ENCODE measurements at places on chromosomes 7 and 10.

DNA sequence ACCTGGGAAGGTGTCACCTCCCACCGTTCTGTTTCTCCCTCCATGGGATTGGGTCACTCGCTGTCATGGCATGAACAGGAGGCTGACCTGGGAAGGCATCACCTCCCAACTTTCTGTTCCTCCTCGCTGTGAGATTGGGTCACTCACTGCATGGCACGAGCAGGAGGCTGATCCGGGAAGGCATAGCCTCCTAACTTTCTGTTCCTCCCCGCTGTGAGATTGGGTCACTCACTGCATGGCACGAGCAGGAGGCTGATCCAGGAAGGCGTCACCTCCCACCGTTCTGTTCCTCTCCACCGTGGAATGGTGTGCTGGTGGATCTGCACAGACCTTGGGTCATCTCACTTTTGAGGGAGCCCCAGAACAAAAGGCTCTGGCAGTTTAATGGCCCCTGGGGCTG is 239.2 kb upstream of the PRKCQ start:
- no peak for DNase-seq

GRCh38 chr7:89401690-89402089 is 606.2 kb upstream of the TEX47 start:
- DNase-seq, result no peak

DNA sequence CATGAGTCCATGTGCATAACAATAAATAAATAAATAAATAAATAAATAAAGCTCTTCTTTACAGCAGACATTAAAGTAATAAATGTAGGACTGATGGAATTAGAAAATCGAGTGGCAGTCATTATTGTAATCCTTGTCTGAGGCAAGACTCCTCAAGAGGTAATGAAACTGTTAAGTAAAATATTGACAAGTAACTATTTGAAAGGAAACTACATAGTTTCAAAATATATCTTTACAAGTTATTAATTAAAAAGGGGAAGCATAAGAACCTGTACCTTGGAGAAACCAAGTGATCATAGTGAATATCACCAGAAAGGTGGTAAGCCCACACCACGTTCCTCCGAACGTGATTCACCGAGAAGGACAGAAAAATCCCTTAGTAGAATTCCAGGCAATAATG is 285.6 kb upstream of the SORCS1 start:
- DNase-seq, result no peak

DNA sequence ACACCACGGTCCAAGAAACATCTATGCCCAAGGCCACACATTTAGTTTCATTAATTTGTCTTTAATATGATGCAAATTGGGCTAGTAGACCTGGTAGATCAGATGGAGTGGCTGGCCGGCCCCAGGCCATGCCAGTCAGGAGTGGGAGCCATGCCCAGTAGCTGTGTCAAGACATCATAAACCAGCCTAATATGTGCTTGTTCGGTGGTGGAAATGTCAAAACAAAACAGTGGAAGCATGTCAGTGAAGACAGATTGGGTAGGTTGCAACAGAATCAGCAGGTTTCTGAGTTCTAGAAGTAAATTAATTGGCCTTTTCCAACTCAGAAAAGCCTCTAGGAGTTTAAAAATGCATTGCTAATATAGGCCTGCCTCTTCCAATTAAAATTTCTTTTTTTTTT is 124.7 kb downstream of the NRP1 start:
- DNase-seq, result no peak

DNA sequence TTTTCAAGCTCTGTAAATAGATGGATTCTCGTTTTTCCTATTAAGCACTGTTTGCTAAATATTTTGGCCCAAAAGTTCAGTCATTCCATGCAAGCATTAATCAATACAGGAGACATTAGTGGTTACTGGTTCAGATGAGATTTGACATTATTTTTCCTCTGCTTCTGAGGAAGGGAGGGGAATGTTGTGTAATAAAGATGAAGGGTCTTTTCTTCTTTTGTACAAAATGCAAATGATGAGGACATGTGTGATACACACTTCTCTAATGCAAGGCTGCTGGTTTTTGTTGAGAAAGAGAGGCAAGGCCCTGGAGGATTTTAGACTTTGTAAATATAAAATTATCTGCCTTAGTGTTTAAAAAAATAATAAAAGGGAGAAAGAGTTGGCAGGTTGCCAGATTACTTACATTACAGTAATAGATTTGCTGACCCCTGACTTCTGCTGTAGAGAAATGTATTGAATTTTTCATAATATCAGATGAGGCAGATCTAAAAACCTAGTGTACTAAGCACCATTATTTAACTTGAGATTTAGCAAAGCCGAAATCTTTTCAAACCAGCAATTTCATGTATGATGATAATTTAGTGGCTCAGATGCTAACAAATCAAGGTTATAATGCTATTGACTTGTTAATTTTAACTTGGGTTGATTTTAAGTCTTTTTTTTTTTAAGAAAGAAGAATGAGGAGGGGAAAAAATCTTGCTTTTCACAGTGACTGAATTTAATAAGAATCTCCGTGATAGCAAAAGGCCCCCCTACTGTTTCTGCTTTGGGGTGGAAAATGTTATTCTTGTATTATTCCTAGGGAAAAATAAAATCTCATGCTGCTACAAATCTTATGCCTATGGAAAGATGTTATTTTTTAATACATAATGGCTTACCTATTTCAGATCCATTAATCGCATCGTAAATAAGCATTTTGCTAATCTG is 180.1 kb downstream of the ARID5B start:
- DNase-seq, result no peak

DNA sequence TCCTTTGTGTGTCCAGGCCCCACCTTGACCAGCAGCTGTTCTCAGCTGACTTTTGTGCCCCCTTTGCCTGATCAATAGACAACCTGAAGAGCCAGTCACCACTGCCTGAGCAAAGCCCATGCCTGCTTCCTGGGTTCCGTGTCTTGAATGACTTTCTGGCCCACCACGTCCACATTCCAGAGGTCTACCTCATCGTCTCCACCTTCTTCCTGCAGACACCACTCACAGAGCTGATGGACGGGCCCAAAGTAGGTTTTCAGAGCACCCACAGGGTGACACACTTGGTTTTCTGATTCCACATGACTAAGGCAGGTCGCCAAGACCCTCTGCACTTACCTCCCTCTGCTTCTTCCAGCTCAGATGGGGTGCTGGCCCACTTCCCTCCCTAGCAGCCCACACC is 126.8 kb downstream of the WDFY4 start:
- DNase-seq, result no peak

Measured in activated naive CD4-positive, alpha-beta T cell treated with anti-CD3 and anti-CD28 coated beads for 36 hours (primary cell).